ENCODE measurements at places on chromosomes 1 and 21.

- DNase-seq = no peak
Observed at GRCh38 chr1:119294199-119294598, 74.4 kb upstream of the HAO2 start.

- DNase-seq = no peak
Observed at GRCh38 chr21:45467221-45467779, 62.3 kb downstream of the COL18A1 start.

GRCh38 chr1:3013371-3014049, 7.8 kb upstream of the ACTRT2 start:
- DNase-seq = no peak

DNA sequence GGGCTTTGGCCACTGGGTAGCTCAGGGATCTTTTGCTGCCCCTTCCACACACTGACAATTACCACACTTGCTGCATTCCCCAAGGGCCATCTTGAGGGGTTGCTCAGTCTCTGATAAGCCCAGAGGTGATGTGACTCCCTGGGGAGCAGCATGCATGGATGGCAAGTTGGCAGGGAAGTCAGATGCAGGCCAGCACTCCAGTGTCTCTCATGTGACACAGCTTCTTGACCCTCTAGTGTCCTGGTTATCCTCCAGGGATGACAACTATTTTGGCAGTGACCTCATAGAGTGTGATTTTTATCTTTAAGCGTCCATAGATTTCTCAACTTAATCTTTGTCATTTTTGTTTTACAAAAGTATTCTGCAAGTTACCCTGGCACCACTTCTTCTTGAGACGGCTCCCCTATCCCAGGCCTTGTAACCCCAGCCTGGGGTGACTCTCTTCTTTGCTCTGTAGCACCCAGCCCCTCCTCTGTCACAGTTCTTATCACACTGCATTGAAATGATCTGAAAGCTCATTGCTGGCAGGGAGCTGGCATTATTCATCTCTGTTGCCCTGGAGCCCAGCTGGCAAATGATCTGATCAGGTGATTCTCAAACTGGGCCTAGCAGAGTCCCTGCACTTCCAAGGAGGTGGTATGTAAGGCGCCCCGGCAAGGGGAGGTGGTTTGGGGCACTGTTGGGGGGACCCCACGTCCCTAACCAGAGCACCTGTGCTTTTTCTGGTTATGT, 72.6 kb downstream of the TENT5C start:
- no peak for DNase-seq

DNA sequence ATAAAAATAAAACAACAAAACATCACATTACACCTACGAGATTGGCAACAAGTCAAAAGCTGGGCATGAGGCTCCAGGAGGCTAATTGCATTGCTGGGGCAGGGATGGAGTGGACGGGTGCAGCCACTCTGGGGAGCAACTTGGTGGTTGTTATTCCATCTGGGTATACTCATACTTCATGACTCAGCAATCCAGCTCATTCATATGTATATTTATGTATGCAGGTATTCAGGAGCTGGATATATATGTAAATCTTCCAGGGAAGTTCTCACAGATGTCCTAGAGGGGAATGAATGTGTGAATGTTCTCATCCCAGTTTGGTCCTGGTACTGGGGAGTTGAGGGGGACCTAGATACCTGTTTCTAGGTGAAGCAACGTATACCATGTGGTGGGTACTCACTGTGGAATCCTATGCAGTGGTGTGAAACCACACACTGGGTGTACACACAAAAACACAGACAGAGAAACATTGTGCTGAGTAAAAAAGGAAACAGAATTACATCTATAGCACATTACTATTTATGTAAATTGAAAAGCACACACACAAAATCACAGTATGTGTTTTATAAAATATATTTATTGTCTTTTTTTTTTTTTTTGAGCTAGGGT, 79.7 kb upstream of the RAB4A start:
- no peak for DNase-seq

DNA sequence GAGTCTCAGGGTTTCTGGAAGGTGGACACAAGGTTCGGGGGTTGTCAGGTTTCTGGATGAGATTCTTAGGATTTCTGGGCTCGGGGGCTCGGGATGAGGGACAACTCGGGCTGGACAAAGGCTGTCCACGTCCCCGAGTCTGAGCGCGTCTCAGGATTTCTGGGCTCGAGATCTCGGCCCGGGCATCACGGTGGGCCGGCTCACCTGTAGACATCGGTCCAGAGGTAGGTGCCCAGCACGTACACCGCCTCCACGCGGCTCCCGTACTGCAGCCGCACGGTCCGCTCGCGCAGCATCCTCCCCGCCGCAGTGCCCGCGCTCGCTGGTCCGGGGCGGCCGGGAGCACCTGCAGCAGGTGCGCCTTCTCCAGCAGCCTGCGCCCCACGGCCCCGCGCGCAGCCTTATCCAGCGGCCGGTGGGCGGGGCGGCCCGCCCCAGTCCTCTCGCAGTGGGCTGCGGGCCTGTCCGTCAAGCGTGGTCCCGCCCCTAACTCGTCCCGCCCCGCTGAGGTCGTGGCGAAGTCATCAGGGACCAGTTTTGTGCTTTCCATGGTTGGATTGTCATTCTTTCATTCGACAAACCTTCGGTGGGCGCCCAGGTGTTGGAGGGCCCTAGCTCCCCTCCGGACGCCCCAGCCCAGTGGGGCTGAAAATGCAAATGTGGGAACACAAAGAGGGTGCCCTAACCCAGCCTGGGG, at the start of gene PADI2:
PADI2 (minus strand) TSS at position 376 of the 697 bp plus-strand sequence; CDS start at position 296, 80 bp downstream.
- peak; percentile 54 for DNase-seq

DNA sequence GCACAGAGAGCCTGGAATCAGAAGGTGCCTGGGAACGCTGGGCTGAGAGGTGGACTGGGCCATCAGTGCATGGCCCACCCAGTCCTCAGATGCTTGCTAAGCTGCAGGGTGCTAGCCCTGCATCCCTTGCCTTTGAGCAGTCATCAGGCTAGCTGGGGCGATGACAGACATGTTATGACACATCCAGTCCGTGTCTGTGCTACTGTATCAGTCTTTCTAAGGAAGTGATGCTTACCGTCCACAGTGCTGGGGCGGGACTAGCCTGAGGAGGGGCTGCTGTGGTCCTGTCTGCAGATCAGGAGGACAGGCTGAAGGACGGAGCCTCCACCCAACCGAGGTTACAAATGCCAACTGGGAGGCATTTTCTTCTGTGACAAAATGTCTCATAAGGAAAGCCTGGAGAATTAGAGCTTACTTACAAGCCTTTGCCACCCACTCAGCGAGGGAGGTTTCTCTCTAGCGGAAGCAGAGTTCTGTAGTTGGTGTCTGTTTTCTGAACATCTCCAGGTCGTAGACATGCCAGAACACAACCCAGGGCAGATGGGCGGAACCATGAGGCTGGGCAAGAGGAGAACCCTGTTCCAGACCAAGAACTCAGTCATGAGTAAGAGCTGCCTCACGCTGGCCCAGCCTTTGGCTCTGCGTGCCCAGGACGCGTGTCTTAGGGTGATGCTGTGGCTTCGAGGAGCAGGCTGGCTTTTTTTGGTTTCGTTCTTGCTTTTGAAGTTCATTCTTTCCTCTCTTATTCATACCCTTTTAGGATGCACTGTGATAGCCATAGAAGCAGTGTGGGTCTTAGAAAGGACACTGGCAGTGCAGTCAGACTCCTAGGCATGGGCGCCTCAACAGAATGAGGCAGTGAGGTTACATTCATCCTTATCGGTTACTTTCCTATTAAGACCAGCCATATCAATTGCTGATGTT, 14.3 kb downstream of the SLFNL1 start:
- no peak for DNase-seq

DNA sequence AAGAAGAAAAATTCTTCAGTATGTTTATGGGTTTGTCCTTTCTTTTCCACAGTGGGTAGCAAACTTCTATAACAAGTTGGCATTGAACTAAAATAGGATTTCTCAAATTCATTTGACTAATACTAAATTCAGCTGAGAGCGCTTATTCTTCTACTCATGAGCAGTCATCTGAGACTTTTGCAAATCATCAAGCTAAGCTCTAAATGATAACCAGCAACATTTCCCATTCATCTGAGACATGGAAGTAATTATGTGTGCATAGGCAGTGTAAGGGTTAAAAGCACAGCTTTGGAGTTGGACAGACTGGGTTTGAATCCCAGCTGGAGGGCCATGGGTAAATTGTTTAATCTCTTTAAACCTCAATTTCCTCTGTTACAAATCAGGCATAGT, 18.3 kb upstream of the CNR2 start:
- no peak for DNase-seq

DNA sequence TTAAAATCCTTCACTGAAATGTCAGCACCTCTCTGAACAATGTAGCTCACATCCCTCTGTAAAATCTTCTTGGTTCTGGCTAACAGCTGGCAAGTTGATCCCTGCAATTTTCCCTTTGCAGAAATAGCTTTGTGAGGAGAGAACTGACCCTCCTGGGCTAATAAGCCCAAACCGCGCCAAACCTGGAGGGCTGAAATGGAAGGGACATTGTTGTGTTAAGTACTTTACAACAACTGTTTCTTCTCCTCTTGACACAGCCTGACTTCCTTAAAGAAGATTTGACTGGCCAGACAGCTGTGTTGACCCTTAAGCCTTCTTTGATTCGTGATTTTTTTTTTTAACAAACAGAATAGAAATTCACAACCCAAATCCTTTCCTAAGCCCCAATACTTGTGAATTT, 5.7 kb downstream of the LMX1A start:
- no peak for DNase-seq

- DNase-seq = peak; percentile 48
Observed at GRCh38 chr1:31593770-31594632, 17.7 kb downstream of the TINAGL1 start.

DNA sequence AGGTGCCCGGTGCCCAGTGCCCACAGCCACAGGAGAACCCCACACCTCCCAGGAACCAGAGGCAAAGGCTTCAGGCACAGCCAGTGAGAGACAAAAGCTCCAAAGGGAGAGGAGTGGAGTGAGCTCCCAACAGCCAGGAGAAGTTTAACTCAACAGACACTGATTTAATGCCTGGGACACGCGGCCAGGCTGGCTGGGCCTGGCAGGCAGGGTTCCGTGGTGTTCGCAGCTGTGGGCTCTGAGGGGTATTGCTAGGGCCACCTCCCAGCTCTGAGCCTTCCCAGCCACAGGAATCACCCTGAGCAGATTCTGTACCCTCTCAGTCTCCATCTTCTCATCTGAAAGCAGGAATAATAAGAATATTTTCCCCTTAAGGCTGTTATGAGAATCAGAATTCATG, 222.5 kb downstream of the NPHP4 start:
- no peak for DNase-seq

DNA sequence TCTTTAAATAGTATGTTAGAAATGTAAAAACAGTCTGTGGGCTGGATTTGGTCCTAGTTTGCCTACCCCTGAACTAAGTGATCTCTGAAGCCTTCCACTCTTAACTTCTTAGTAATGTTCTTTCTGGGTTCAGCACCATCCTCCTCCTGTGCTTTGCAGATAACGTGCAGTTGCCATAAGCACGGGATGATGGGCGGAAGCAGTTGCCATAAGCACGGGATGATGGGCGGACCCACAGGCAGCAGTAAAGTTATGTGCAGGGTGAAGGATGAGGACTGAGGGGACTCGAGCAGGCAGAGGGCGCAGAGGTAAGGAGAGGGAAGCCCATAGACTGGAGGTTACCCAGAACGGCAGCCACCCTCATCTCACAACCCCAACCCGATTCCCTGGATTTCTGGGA, 25.6 kb downstream of the GPA33 start:
- DNase-seq = no peak

DNA sequence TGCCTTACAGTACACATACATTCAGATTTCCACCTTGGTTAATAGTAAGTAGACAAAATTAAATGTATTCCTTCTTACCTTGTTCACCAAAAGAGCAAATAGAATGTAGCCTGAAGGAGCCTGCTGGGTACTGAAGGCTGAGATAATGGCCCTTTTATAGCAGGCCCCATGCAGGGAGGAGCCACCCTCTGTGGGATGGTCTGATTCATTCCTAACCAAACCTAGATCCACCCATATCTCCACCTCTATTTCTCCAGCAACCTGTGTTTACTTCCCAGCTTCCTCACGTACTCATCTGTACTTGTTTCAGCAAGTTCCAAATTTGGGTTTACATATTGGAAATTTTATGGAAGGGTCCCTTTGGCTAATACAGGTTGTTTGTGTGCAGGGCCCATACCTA, at the start of gene FLG:
FLG (minus strand) TSS at position 129 of the 400 bp plus-strand sequence. CDS start 9,783 bp downstream, outside the sequence.
- DNase-seq = no peak

DNA sequence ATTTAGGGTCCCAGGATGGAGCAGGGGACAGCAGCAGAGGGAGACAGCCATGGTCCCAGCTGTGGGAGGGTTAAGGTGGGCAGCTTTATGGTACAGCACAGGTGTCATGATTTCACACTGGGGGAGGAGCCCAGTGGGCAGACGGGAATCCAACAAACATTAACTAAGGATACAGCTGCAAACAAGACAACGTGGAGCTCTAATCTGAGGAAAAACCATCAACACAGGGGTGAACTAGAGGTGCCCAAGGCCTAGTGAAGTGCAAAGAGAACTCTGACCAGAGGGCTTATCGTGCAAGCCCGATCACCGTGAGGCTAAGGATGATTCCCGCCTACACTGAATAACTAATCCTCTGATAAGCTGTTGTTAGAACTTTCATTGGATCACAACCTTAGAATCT, 18.7 kb downstream of the ECE1 start:
- DNase-seq = no peak

DNA sequence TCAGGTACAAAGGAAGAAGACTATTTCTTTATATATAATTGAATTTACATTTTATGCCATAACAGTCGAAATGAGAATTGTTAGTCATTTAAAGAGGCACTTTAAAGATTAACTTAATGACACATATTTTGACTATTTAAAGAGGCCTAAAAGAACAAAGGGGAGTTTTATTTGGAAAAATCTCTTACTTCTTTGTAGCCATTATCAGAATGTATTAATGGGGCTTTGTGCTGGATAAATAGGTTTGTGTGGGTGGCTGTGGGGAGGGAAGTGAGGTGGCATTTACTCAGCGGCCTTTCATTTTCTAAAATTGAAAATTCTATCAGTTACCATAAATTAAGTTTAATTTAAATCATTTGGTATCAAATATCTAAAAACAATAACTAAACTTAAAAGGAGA, 462.2 kb upstream of the CXADR start:
- no peak for DNase-seq

- DNase-seq = no peak
Observed at GRCh38 chr1:110643879-110644472, 30.8 kb downstream of the KCNA3 start.

- DNase-seq = no peak
Observed at GRCh38 chr21:25485914-25486313, 121.4 kb downstream of the MRPL39 start.

GRCh38 chr1:121586369-121587229, 401.8 kb downstream of the SRGAP2C start:
- DNase-seq = no peak

GRCh38 chr1:10033359-10033845, 644 bp downstream of the UBE4B start:
- DNase-seq = peak; percentile 12

- DNase-seq = no peak
Observed at GRCh38 chr1:220056374-220056773, 10.1 kb upstream of the EPRS1 start.

DNA sequence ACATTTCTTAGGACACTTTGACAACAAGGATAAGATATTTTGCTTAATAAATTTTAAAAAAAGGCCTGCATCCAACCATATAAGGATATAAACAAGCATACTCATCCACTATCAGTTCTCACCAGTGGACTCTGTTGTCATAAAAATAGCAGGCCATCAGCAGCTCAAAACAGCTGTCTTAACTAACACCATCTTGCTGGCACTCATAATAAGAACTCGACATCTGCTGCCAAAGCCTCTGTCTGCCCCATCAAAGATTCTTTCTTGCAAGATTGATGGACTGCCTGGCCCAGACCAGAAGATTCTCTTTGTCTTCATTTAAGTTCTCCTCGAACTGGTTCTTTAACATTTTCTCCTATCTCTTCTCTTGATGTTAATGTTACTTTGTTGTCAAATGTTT, 10.1 kb downstream of the JMJD4 start:
- no peak for DNase-seq

All from activated T-cell treated with anti-CD3 and anti-CD28 coated beads for 24 hours (primary cell).